Nasal cavity respiratory epithelium epithelial cell of viscerocranial mucosa (primary cell): ENCODE measurements at places on chromosomes 12 and 14. TPM values are rescaled to one million over a fixed set of nuclear protein-coding genes. Genes with fewer than 3 reads are reported as not detected.

Gene PROX2
- not detected in 2 replicates for total RNA-seq

Gene KDM2B
- 20.7 and 24.9 TPM in 2 replicates for total RNA-seq

Gene TPH2
- total RNA-seq, result not detected in 2 replicates

Gene CLEC2A
- not detected in 2 replicates for total RNA-seq

Gene GLIPR1L1
- total RNA-seq, result not detected in 2 replicates

Gene PPFIBP1
- 61.5 and 129 TPM in 2 replicates for total RNA-seq

Gene TTC6
- total RNA-seq, result 0.34 and 1.9 TPM in 2 replicates

Gene TAS2R46
- total RNA-seq, result 0.34 and 5.1 TPM in 2 replicates

Gene CLEC14A
- not detected in 2 replicates for total RNA-seq

Gene SRRM4
- total RNA-seq, result not detected in 2 replicates

Gene MFAP5
- total RNA-seq, result 0.14 and 19.5 TPM in 2 replicates

Gene FITM1
- 0.28 and 0.34 TPM in 2 replicates for total RNA-seq

Gene SMAGP
- total RNA-seq, result 8.9 and 24.6 TPM in 2 replicates

Gene EML5
- 0.78 and 1.4 TPM in 2 replicates for total RNA-seq

Gene MYBPC1
- total RNA-seq, result not detected in 2 replicates

Gene MLH3
- total RNA-seq, result 20.6 and 24.6 TPM in 2 replicates

Gene NOXRED1
- total RNA-seq, result 0.34 and 0.50 TPM in 2 replicates

Gene BIN2
- total RNA-seq, result not detected in 2 replicates

Gene ITGB7
- total RNA-seq, result 2.6 and 3.1 TPM in 2 replicates

Gene PTPRB
- total RNA-seq, result 0.34 and 0.85 TPM in 2 replicates
